Activated T-cell treated with anti-CD3 and anti-CD28 coated beads, Interleukin-2, amount 50 U/mL, for 1 hour (primary cell): ENCODE measurements at places on chromosomes 2 and 18.

DNA sequence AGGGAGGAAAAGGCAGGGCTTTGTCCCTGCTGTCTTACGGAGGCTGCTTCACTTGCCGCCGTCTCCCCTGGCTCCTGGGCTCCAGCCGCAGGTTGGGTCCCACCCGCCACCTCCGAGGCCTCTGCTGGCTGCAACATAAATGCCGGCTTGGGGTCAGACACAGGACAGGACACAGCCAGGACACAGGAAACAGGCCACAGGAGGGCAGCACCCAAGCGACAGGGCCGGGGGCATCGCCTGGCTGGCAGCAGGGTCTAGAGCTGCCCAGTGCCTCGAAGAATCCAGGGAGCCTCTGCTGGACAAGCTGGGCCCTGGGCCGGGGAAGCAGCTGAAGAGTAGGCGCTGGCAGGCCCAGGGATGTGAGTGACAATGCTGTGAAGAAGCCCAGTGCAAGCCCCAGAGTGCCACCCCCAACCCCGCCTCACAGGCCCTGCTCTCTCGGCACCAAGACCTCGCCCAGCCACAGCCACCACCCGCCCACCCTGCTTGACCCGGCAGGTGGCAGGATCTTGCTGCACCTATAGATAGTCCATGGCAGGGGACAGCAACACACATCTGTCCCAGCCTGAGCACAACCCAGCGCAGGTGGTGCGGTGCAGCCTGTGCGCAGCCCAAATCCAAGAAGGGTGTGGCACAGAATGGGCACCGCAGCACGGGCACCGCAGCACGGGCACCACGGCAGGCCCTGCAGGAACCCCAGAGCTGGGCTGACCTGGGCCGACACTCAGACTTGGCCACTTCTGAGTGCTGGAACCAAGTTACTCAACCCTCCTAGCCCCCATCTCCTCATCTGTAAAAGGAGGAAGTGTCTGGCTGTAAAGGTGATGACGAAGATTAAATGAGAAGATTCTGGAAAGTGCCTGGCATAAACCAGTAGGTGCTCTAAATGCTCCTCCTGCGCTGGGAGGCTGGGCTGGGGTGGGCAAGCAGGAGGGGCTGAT, 55.6 kb downstream of the BIN1 start:
- DNase-seq, result peak; percentile 12

DNA sequence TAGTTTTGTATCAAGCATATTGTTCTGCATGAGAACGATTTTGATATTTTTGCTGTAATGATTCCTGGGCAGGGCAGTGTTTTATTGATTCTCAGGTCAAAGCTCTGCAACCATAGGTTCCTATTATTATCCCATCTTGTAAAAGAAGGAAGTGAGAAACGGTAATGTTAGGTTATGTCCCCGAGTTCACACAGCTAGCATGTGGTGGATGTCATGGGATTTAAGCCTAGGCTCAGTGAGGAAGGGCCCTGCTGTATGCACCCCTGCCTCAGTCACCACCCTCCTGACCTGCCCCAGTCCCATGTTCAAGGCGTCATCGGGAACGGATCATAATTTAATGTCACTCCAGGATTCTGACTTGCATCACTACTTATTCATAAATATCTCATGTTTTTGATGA, 10.7 kb downstream of the ACP1 start:
- DNase-seq, result no peak

DNA sequence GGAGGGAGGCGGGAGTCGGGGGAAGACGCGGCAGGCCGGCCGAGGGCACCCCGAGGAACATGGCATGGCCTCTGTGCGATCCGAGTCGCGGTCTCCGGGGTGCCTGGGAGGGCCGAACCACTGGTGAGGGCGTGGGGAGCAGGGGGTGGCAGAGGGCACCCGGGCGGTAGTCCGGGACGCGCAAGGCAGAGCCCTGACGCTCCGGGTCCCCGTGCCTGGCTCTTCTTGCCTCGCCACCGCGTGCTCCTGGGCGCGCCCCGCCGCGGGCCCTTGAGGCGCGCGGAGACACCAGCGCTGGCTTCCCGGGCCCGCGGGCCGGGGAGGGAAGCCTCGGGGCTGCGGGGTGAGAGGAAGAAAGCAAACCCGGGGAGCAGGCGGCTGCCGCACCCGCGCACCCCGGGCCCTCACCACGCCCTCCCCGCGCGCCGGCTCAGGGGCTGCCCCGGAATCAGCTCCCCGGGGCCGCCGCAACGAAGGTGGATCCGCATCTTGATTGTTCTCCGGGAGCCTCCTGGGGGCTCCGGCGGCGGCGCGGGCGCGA, 4.3 kb downstream of the SOX11 start:
- no peak for DNase-seq

- peak; percentile 54 for DNase-seq
Measured at GRCh38 chr18:47754311-47755101, 176.0 kb downstream of the SMAD2 start.

DNA sequence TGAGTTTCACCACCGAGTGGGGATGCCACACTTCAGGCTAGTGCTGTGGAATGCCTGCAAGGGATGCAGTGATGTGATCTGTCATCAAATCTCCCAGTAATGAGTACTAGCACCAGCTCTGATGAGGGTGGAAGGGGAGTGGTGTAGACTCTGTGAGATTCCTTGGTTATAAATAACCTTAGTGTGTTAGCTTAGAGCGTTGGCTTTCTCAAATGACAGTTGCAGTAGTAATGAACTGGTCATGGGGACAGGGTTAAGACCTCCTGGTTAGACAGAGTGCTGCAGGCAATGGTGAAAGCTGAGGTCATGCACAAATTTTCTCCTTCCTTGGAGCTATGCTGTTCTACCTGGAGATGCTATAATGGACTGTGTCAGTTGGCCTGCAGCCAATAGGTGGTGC, 1063.4 kb upstream of the CRIM1 start:
- DNase-seq, result no peak

GRCh38 chr18:56926734-56927133, 220.2 kb upstream of the BOD1L2 start:
- no peak for DNase-seq

GRCh38 chr2:160646684-160647444, 153.3 kb upstream of the RBMS1 start:
- DNase-seq, result no peak

DNA sequence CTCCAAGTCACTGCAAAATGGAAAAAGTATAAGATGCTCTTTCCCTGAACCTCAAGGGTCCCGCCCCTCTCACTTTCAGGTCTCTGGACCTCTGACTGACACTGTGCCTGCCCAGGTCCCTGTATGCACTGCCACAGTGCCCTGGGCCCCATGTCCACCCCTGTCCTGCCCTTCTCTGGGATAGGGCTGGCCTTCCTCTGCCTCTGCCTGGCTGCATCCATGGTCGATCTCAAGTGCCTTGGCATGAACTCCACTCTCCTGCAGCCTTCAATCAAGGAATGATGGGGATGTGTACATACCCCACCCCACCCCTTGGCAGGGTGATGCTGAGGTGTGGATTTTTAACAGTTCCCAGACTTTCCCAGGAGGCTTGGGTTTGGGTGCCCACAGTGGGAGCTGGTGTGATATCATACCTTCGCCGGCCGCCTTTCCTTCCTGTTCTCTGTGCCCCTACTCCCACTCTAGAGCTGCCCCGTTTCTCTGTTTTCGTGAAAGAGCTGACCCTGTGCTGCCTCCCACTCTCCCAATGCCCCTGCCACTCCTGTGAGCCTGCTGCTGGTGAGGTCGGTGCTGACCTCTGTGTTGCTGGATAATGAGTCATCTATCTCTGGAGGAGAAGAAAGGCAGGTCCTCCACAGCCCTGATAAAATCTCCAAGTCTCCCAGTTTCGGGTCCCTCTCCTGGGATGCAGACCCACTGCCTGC, 18.9 kb downstream of the PTPN18 start:
- no peak for DNase-seq

- no peak for DNase-seq
Measured at GRCh38 chr2:148674063-148675020, 29.8 kb downstream of the EPC2 start.

DNA sequence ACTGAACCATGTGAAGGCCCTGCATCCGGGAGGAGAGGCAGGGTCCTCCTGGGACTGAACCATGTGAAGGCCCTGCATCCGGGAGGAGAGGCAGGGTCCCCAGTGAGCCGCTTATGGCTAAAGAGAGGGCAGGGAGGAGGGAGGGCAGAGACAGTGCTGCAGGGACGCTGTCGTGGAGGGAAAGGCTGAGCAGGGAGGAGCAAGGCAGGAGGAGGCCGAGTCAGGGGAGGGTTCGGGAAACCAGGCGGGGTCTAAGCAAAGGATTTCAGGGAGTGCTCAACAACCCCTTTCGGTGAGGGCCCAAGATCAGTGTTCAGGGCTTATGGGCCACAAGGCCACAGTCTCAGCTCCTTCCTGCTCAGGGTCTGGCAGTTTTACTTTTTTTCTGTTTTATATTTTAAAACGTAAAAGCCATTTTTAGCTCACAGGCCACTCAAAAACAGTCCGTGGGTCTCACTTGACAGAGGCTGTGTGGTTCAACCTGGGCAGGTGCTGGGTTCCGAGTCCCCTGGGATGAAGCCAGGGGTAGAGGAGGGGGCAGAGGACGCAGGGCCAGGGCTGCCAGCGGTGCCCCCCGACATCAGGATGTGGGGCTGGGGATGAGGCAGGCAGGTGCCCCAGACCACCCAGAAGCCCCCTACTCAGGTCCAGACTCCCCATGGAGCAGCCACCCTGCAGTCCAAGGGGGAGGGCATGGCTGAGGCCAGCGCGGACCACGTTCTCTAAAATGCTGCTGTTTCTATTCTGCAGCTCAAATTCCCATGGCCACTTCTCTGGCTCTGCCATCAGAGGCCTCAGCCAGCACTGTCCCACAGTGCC, 5.2 kb downstream of the TMEM18 start:
- no peak for DNase-seq

GRCh38 chr2:161095314-161095713, 64.9 kb upstream of the TANK start:
- DNase-seq, result no peak

GRCh38 chr2:232336241-232336736, 42.3 kb upstream of the ALPP start:
- DNase-seq, result peak; percentile 6

DNA sequence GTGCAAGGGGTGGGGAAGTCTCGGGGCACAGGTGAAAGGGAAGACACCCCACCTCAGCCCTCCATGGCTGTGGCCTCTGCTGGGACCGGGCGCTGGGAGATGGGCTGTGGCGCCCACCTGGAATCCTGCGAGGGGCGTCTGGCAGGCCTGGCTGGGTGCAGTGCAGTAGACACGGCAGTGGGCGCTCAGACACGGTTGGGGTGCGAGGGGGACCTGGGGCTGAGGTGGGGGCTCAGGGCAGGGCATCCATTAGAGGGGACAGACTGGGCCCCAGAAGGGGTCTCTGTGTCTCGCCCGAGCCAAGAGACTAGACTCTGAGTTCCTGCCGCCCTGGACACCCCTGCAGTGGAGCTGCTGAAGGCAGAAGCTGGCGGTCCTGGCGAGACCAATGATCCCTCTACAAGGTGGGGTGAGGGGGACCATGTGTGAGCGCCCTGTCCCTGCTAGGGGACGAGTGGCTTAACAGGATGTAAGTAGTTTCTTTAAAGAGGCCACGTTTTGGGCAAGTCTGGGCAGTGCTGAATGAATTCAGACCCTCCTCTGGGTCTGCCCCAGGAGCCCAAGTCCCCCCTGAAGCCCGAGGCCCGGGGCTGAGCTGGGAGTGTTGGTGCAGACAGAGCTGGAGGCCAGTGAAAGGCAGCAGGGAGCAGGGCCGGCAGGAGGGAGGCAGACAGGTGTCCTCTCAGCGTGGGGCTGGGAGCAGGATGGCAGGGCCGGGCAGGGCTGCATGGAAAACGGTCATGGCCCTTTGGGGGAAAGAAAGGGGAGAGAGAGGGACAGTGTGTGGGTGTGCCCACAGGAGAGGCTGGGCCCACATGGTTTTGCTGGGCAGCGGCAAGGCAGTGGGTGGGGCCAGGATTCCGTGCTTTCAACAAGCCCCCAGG, 57.2 kb downstream of the HS6ST1 start:
- no peak for DNase-seq

- DNase-seq, result no peak
Measured at GRCh38 chr18:36595818-36596215, 233.0 kb downstream of the TPGS2 start.

- DNase-seq, result no peak
Measured at GRCh38 chr2:1571477-1572417, 158.5 kb downstream of the TPO start.
